Activated T-cell treated with anti-CD3 and anti-CD28 coated beads, Interleukin-2, amount 50 U/mL, for 72 hours (primary cell): ENCODE measurements at places on chromosomes 12 and 14. TPM values are rescaled to one million over a fixed set of nuclear protein-coding genes. Genes with fewer than 3 reads are reported as not detected.
A peak's percentile ranks its signal among the peaks of the same experiment; 100 is the strongest.

DNA sequence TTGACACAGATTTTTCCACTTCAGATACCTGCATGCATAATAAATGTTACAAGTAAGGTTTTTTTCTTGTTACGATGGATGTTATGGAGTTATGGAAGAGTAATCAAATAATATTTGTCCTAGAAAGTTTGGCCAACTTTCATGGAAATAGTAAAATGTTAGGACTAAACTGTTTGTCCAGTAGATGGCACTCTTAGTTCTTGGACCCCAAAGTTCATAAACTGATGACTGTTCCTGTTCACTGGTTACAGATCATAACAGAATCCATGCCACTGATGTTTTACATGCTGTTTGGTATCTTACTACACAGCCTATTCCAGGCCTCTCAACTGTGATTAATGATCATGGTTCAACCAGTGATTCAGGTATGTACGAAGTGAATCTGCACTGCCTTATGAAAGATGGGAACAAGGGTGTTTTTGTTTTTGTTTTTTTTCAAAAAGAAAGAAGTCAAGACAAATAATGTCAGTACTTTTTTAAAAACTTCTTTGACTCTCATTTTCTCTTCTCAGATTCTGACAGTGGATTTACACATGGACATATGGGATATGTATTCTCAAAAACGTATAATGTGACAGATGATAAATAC lies 48.8 kb upstream of the SLCO1C1 start:
- H3K27me3 ChIP-seq = no peaks in the 10 kb centered on the region
- H3K4me3 ChIP-seq = no peak overlapping the region
- no peak for DNase-seq

GRCh38 chr14:69408331-69408960 lies 10.0 kb downstream of the SLC39A9 start:
- peaks cover 10% of the 10 kb centered on the region for H3K4me1 ChIP-seq
- no peak overlapping the region for H3K4me3 ChIP-seq
- H3K27me3 ChIP-seq = no peaks in the 10 kb centered on the region
- DNase-seq = no peak
- H3K27ac ChIP-seq = no peak overlapping the region

GRCh38 chr12:5038781-5039311 lies 4.8 kb upstream of the KCNA5 start:
- no peak overlapping the region for H3K27ac ChIP-seq
- no peak overlapping the region for H3K4me3 ChIP-seq
- H3K27me3 ChIP-seq = peaks cover 51% of the 10 kb centered on the region
- no peak for DNase-seq
- H3K4me1 ChIP-seq = peaks cover 6% of the 10 kb centered on the region

- H3K4me3 ChIP-seq = no peak overlapping the region
- H3K36me3 ChIP-seq = peaks cover 5% of the 10 kb centered on the region
- no peaks in the 10 kb centered on the region for H3K27me3 ChIP-seq
- H3K27ac ChIP-seq = no peak overlapping the region
These were observed 38.3 kb upstream of the DYNC1H1 start for GRCh38 chr14:101926085-101926484.

- no peak for DNase-seq
- peak overlapping the region; percentile 10 for H3K27ac ChIP-seq
- no peak overlapping the region for H3K4me3 ChIP-seq
- peaks cover 26% of the 10 kb centered on the region for H3K36me3 ChIP-seq
- H3K27me3 ChIP-seq = peaks cover 6% of the 10 kb centered on the region
These were observed 22.4 kb upstream of the MARK3 start for GRCh38 chr14:103362780-103363179.

DNA sequence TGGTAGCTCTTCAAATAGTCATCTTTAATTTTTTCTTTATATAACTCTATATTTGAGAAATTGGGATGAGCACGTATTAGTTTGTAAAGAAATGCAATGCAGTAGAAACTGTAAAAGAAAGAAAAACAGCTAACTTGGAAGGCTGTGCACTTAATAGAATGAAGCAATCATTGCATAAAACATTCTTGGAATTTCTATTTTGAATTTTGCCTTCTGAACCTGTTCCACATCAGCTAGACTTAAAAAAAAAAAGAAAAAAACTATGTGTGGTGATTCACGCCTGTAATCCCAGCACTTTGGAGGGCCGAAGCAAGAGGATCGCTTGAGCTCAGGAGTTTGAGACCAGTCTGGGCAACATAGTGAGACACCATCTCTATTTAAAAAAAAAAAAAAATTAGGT lies 29.4 kb downstream of the SCN8A start:
- H3K27me3 ChIP-seq = peaks cover 5% of the 10 kb centered on the region
- H3K36me3 ChIP-seq = no peaks in the 10 kb centered on the region
- no peak overlapping the region for H3K4me3 ChIP-seq
- H3K27ac ChIP-seq = no peak overlapping the region
- DNase-seq = no peak

DNA sequence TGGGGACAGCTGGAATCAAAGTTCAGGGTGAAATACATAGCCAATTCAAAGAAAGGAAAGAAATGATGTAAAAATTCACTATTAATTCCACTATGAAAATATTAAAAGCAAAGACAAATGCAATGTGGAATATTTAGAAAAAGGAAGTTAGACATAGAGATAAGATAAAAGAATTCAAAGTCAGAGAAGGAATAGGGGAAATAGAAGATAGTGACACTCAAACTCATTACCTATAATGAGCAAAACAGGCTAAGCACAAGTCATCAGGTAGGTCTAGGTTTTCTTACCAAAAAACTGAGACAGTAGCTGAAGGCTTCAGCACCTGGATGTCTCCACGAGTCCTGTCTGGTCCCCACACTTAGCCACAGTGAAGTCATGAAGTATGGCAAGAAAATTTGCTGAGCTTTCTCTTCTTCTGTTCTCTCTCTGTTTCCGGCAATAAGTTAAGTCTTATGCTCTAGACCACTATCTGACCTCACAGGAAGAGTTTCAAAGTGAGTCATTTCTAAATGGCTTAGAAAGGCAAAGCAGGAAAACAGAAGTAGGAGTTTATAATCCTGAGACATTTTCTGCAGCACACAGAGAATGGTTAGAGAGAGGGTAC lies at the start of gene C3AR1:
TSS of gene C3AR1 (minus strand) at position 369 of the 604 bp plus-strand sequence. CDS start 6,174 bp downstream, outside the sequence.
- peak within 1 kb of the TSS; percentile 98 for H3K27ac ChIP-seq
- H3K27me3 ChIP-seq = no peaks in the 10 kb centered on the region
- peak; percentile 23 for DNase-seq
- H3K4me3 ChIP-seq = peak within 1 kb of the TSS; percentile 87
- H3K36me3 ChIP-seq = no peaks in the 10 kb centered on the region

- H3K27me3 ChIP-seq = peaks cover 9% of the 10 kb centered on the region
- no peaks in the 10 kb centered on the region for H3K4me1 ChIP-seq
- no peak for DNase-seq
- no peaks in the 10 kb centered on the region for H3K36me3 ChIP-seq
- no peak overlapping the region for H3K4me3 ChIP-seq
These were observed 416.5 kb downstream of the NRXN3 start for GRCh38 chr14:78586681-78587080.

Gene TAS2R7
- not detected for total RNA-seq
